ENCODE measurements at places on chromosomes 1 and 21.

DNA sequence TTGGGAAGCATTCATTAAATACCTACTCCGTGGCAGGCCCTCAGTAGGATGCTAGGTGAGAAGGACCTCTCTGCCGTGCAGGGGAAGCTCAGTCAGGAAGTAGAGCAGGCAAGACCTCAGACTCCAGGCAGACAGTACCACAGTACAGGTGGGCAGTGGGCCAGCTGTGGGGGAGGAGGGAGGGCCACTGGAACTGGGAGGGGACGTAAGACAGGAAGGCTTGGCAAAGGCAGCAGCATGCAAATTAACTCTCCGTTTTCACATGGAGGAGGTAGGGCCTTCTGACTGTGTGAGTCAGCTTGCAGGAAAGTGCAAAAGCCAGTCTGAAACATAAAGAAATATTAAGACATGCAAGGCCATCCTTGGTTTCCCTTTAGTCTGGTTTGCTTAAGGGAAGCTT is 157.7 kb downstream of the TRIM33 start:
- no peak for DNase-seq

GRCh38 chr1:234258071-234258470 is 115.2 kb upstream of the COA6 start:
- DNase-seq: no peak

- DNase-seq: no peak
These were observed 23.0 kb upstream of the SPSB1 start for GRCh38 chr1:9269721-9270120.

DNA sequence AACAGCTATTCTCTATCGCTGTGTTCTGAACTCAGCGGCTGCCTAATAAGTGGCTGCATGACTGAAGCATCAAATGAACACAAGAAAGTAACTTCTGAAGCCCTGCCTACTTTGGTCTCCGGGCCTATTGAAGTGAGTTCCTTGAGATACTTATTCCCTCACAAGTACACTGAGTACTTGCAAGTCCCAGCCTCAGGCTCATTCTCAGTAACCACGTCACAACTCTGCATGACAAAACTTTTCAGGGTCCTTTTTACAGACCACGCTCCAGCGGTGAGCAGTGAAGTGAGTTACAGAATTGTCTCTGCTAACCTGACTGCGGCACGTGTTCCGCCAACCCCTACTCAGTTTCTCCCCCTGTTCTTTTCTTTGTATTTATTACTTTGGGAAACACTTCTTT is 1342.7 kb upstream of the ADGRL4 start:
- DNase-seq: no peak

- DNase-seq: no peak
These were observed 17.3 kb downstream of the PDC start for GRCh38 chr1:186443638-186444037.

DNA sequence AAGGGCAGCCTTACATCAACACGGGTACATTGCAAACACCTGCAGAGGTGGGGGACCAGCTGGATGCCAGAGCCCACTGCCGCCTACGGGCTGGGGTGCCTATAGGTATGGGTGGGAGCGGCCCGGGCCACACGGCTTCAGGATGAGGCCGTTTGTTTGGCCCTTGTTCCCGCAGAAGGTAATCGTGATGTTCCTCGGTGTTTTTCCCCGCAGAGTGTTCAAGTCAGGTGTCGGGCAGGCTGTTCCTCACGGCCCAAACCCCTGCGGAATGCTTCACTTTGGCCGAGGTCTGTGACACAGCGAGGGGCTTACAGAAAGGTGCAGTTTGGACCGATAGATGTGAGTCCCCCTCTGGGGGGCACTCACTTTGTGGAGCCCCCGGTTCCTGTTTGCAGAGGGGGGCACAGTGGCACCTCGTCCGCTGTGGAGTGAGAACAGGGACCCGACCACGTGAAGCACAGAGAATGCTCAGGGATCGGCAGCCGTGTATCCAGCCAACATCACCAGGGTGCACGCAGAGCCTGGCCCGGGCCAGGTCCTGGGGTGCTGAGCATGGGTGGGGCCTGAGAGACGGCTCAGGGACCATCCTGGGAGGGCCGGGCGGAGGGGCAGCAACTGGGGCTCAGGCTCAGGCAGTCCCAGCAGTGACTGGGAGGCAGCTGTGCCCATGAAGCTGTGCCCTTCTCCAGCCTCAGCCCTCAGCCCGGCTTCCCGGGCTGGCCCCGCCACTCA is 453 bp upstream of the TTLL10 start:
- DNase-seq: no peak

DNA sequence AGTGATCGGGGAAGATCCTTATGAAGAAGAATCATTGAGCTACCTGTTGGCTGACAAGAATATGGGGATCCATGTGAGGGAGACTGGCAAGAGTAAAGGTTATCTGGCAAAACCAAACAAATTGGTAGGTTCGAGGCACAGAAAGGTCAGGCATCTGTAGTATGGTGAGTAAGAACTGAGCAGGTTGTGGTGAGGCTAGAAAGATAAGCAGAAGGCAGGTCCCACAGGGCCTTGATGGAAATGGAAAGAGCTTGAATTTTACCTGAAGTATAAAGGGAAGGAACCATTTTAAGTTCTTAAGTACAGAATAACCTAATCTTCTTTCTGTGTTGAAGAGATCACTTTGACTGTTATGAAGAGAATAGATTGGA is 11.1 kb downstream of the PTPRC start:
- DNase-seq: no peak

DNA sequence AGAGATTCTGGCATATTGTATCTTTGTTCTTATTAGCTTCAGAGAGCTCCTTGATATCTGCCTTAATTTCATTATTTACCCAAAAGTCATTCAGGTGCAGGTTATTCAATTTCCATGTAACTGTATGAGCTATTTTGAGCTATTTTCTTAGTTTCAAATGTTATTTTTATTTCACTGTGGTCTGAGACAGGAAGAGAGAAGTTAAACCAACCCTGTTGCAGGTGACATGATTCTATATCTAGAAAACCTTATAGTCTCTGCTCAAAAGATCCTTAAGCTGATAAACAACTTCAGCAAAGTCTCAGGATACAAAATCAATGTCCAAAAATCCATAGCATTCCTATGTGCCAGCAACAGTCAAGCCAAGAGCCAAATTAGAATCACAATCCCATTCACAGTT is 1644.0 kb upstream of the B3GALT2 start:
- no peak for DNase-seq

DNA sequence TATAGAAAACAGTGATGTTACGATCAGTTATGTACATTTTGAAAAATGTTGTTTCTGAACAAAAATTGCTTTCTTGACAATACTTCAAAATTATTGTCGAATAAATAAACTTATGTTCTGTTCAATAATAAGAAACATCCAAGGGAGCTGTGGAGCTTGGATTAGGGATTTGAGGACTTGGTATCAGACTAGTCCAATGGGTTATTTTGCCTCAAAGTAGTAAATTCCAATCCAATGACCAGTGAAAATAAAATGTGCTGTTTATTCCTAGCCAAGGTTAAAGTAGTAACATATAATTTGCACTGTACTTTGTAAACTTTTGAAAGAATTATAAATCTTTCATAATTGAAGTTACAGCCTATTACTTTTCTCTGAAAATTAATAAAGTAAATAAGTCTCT is 79.1 kb upstream of the IVNS1ABP start:
- no peak for DNase-seq

- DNase-seq: no peak
These were observed 1.0 kb upstream of the PPIE start for GRCh38 chr1:39737546-39738169.

DNA sequence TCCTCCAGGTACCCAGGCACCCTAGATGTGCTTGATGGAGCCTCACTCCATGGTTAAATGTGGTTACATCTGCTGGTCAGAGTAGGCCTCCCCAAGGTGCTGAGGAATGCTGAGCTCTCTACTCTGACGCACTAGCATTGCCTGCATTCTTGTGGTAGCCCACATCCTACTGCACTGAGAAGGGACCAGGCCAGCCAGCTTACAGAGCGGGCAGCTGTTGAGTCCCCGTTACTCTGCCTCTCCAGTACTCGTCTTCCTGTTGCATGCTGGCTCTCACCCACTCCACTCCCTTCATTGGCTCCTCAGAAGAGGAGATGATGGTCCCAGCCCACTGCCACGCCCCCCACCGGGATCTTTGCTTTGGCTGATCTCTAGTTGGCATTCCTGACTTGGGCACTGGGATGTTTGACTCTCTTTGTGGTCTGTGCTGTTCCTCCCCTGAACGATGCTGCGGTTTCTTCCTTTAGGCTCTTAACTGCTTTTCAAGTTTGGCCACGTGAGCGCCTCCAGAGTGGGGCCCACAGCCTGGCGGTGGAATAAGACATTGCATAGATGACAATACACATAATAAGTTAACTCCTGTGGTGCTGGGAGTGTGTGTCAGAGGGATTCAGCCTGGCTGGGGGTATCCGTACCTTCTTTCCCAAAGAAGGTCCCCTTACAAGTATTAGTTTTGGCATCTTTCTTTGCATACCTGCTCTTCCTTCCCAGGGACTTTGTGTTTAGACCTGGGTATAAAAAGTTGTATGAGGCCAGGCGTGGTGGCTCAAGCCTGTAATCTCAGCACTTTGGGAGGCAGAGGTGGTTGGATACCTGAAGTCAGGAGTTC is 18.6 kb downstream of the AZIN2 start:
- peak; percentile 67 for DNase-seq

- no peak for DNase-seq
These were observed 3.7 kb downstream of the CD1A start for GRCh38 chr1:158257888-158258287.

- no peak for DNase-seq
These were observed 54.1 kb upstream of the CFAP298 start for GRCh38 chr21:32666258-32666657.

GRCh38 chr21:14875186-14875585 is 189.6 kb downstream of the NRIP1 start:
- DNase-seq: no peak

DNA sequence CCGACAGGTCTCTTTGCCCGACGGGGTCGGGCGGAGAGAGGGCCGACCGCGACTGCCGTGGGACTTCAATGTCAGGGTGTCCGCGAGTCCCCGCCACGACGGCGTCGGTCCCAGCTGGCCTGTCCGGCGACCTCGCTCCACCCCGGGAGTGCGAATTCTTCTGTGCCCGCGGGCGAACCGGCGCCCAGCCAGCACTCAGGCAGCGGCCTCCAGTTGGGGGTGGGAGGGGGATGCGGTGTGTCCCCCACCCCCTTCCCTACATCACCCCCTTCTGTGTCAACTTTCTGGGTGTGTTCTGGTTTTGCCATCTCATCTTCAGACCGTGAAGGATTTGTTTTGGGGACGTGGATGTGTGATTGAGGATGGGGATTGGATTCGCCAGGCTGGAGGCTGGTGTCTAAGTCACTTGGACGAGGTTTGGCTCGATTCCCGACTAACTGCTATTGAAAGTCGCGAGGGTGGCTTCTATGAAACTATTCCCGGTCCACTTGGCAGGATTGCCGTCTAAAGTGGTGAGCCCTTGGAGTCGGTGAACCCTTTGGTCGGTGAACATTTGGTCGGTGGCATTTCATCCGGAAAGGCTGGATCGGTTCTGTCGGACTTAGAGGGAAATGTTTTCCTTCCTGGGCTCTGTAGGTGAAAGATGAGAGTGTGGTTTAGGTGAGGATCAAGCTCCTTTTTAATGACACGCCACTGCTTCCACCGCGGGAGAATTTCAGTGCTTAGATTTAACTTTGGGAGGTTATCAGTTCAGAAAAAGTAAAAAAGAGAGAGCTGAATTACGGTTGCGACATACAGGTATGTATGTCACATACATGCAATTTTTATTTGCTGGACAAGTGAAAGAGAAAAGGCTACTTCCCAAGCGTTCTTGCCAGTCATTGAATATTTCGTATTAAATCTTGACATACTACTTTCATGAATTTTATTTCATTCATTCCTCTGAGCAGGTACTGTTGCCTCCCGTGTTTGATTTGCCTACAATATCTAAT is 771 bp downstream of the ABCD3 start:
- DNase-seq: no peak

DNA sequence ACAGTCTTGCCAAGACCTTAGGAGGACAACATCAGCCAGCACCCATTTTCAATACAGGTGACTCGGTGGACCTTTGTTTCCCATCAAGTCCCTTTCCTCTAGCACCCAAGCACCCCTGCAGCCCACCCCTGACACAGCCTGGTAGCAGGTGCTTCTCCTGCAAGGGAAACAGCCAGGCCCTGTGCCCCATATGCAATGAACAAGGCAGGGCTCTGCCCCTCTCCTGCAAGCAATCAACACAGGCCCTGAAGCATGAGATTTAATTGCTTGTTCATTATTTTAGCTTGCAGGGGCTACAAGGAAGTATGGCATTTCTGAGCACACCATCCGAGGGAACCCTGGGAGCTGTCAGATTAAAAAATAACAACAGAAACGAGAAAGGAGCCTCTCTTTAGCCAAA is 35.4 kb downstream of the TCP10L start:
- DNase-seq: no peak

- no peak for DNase-seq
These were observed 54.3 kb upstream of the EPHA8 start for GRCh38 chr1:22508991-22509390.

GRCh38 chr21:45982092-45982757 is 655 bp downstream of the COL6A1 start:
- DNase-seq: no peak

DNA sequence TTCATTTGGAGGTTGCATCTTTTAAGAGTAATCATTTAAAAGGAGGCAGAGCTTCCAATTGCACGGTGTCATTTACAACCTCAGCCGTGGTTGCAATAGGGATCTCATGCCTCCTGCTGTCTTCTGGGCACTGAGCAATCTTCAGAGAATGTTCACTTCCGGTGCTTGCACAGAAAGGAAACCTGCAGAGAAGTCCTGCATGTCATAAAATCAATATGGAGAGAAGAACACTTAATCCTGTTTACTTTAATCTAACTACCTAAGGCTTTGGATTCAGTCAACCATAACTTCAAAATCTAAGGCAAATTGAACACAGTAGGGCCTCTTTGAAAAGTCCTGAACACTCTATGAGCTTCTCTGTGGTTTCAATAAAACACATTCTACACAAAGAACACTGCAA is 11.3 kb upstream of the MAP10 start:
- DNase-seq: no peak

All from CD4-positive, alpha-beta T cell treated with Interleukin-15 for 4 hours (primary cell).